Astrocyte of the spinal cord (primary cell): ENCODE measurements at places on chromosomes 1 and 21.
A peak's percentile ranks its signal among the peaks of the same experiment; 100 is the strongest.

GRCh38 chr1:182054698-182055326 lies 6.7 kb downstream of the ZNF648 start:
- DNase-seq = peak; percentile 26

GRCh38 chr21:38448671-38449385 lies 49.4 kb downstream of the ERG start:
- no peak for DNase-seq

GRCh38 chr21:40732253-40733023 lies 114.5 kb downstream of the DSCAM start:
- peak; percentile 20 for DNase-seq

DNA sequence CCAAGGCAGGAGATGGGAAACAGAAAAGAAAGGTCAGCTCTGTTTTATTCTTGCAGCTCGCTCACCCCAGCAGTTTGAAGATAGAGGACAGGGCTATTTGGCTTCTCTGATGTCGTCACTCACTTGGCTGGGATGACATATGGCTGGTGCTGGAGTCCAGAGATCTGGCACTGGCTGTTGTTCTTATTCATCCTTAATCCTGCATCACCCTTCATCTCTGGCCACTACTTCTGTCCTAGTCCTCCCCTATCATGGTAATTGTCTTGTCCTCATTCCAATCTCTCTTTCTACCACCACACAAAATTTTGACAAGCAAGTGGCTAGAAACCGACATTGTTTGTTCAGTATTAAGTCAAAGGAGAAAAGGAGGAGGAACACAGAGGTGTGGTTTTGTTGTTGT lies 103.8 kb upstream of the PDE4B start:
- no peak for DNase-seq

- no peak for DNase-seq
These were observed 75.1 kb downstream of the ZFYVE9 start for GRCh38 chr1:52216907-52217458.
